ENCODE measurements at places on chromosomes 1 and 21.
A peak's percentile ranks its signal among the peaks of the same experiment; 100 is the strongest.

DNA sequence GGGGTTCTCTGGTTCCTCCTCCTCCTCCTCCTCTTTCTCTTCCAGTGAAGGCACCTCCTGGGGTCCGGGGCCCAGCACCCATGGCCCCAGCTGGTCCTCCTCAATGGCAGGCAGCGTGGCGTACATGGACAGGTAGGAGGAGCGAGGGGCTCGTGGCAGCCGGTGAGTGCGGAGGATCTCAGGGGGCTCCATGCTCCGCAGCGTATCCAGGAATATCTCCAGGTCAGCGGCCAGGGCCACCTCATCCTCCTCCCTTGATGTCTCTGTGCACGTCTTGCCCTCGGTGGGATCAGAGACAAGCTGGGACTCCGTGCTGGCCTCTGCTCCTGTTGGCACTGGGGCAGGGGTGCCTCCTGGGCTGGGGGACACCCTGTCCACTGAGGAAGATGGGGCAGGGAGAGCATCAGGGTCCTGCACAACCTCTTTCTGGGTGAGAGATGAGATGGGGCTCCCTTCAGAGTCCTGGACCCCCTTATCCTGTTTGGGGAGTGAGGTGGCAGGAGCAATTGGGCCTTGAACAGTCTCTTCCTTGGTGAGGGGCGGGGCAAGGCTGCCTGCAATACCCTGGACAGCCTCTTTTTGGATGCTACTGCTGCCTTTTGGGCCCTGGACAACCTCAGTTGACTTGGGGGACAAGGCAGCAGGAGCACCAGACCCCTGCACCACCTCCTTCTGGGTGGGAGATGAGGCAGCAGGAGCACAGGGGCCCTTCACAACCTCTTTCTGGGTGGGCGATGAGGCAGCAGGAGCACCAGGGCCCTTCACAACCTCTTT, 9.6 kb downstream of the CRYBG2 start:
- no peak for DNase-seq

GRCh38 chr1:184370850-184371249, 16.0 kb upstream of the C1orf21 start:
- DNase-seq, result no peak

GRCh38 chr1:194813096-194813495, 1626.7 kb upstream of the B3GALT2 start:
- DNase-seq, result no peak

- peak; percentile 29 for DNase-seq
These were observed 131.4 kb downstream of the HS2ST1 start for GRCh38 chr1:87045761-87046304.

GRCh38 chr1:117162816-117163215, 41.3 kb upstream of the TRIM45 start:
- no peak for DNase-seq

- no peak for DNase-seq
These were observed 21.0 kb upstream of the CBR3 start for GRCh38 chr21:36113647-36114428.

- DNase-seq, result no peak
These were observed 485.3 kb upstream of the NFIA start for GRCh38 chr1:60596791-60597750.

- no peak for DNase-seq
These were observed 67.9 kb downstream of the KAZN start for GRCh38 chr1:14666373-14666772.

GRCh38 chr1:62263006-62263813, 56.0 kb downstream of the KANK4 start:
- DNase-seq, result no peak

DNA sequence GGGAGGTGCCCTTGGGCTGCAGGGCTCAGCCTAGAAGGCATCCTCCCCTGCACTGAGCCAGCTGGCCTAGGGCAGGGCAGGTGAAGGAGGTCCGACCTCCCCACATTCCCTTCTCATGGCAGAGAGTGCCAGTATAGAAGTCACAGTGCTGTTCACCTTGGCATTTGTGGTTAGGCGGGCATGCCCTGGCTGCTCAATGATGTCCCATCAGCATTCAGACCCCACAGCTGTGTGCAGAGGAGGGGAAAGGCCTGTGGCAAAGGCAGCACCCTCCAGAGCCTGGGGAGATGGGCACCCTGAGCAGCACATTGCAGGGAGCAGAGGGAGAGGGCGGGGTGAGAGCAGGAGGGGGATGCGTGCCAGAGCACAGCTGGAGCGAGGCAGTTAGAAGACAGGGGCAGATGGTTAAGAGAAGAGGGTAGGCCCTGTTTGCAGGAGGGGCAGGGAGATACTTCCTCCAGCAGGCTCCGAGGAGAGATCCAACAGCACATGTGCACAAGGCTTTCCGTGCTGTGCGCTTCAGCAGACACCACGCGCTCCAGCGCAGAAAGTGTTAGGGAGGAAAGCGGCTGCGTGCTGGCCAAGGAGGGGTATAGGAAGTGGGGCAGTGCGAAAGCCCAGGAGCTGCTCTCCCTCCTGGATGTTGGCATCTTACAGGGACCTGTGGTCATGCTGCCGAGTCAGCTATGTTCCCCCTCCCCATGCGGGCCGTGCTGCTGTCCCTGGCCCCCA, 43.7 kb upstream of the COL6A1 start:
- DNase-seq, result no peak

DNA sequence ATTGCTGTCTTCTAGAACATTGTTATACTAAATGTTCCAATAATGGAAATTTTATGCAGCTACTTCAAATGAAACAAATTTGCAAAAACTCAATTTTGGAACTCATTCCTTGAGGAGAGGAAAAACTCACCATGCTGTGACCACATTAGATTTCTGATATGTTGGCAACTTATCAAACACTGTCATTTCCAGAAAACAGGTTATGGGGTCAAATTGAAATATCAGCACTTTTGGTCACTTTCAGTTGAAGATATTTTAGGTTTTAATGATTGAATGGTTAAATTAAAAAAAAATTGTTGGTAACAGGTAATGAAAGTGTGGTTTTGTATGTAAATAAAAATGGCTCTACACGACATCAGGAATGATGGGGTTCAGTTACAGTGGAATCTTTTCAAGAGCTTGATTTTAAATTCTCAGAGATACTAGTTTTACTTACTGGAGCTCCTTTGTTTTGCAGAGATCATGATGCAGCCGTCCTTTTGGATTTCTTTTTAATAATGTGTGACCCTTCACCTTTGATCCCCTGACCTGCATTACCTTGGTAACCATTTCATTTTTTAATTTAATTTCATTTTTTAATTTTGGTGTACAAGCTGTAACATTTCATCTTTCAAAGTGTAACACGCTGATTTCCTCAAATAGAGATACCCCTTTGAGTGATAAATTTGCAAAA, 86.2 kb downstream of the CAMTA1 start:
- DNase-seq, result no peak

DNA sequence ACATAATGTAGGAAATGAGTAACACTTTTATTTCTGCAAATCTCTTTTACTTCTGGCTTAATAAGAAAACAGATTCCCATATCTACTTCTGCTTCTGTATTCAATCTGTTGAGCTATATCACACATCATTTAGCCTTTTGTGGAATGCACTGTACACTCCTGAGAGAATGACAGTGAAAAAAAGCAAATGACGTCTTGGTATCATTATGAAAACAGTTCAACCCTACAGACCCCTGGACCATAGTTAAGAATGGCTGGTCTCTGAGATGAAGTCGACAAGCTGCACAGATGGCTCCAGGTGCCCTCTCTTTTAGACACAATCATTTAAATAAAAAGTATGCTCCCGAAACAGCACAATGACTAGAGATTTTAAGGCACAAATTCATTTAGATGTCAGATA, 247.0 kb downstream of the RERE start:
- DNase-seq, result no peak

DNA sequence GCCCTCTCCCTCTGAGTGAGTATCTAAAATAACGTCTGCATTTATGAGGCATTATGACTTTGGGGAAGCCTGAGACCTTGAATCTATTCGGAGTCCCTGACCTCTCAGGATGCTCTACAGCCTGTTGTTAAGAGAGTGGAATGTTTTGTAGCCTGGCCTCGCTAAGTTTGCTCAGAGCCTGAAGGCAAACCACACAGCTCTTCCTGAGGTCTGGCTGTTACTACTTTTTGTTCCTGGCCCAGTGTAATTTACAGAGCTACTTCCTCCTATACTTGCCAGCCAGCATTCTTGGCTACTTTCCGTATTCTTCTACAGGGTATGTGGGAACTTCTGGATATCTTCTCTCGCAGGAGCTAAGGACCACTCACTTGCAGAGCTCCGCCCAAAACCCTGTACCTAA, 3.6 kb upstream of the ZMYM4 start:
- peak; percentile 52 for DNase-seq

DNA sequence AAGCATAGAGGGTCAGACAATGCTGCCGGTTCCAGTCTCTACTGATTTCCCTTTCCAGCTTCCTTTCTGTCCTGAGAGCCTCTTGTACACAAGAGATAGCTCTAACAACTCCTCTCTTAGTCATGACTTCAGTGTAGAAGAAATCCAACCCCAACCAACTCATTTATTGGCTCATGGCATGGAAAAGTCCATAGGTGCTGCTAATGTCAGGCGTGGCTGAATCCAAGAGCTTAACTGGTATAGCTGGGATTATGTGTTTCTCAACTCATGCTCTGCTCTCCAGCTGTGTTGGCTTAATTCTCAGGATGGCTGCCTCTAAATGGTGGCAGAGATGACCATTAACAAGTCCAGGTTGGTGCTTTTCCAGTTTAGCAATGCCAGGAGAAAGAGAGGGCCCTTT, 12.4 kb upstream of the THRAP3 start:
- no peak for DNase-seq

GRCh38 chr1:164578479-164579200, 19.7 kb downstream of the PBX1 start:
- no peak for DNase-seq

GRCh38 chr21:32687643-32688345, 40.0 kb downstream of the SYNJ1 start:
- peak; percentile 5 for DNase-seq

GRCh38 chr21:37184784-37185593, 82.1 kb downstream of the VPS26C start:
- no peak for DNase-seq

GRCh38 chr1:201982082-201982622, 296 bp upstream of the RNPEP start:
- no peak for DNase-seq

GRCh38 chr1:31238612-31238985, 1.1 kb downstream of the NKAIN1 start:
- no peak for DNase-seq

DNA sequence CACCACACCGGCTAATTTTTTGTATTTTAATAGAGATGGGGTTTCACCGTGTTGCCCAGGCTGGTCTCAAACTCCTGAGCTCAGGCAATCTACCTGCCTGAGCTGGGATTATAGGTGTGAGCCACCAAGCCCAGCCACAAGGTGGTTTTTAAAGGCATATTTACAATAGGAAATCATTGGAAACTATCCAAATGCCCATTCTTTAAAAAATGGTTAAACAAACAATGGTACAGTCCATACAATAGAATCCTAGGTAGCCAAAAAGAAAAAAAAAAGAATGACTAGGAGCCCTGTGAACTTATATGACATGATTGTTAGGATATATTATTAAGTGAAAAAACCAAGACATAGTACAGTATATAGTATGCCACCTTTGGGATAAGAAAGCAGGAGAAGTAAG, 5.3 kb downstream of the ATP2B4 start:
- DNase-seq, result no peak

- DNase-seq, result no peak
These were observed 5.3 kb downstream of the PADI2 start for GRCh38 chr1:17113963-17114362.

DNA sequence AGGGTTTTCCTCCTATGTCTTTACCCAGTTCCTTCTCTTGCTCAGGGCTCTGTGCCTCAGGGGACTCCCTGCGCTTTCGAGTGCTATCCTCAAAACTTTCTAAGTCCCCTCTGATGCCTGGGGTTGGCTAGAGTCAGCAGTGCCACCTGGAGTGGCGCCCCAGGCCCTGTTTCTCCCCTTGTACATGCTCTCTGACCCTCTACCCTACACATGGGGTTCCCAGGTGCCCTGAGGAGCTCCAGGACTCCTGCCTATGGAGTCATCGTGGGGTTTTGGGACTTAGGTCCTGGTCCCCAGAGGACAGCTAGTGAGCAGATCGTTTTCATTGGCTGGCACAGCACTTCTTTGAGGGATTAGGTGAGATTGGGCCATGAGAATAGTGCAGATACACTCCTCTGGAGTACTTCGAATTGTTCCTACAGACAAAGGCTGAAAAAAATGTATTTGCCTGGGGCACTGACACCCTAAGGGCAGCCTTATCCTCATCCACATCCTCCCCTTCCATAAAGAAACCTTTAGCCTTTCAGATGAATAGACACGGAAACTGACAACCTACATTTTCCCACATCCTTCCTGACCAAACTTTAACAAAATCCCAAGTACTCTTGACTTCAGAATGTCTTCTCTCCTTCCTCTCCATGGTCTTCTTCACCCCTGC, 41.5 kb downstream of the LGR6 start:
- no peak for DNase-seq

GRCh38 chr1:16012590-16013219, 5.1 kb downstream of the HSPB7 start:
- no peak for DNase-seq

- no peak for DNase-seq
These were observed 26.5 kb downstream of the SFT2D2 start for GRCh38 chr1:168252204-168252733.

DNA sequence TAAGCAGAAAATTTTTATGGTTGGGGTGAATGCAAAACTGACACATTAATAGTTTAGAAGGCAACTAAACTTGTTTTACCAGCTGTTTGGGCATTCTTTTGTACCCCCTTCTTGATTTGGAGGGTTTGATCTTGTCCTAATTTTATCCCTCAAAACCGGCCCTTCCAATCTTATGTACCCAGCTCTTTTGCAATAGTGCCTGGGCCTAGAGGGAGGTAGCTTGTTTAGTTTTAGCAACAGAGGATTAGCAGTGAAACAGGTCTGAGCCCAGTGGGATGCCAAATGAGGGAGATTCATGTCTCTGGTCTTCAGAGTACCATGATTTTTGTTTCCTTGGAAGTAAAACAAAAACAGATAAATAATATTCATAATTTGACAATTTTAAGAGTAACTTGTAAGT, 45.1 kb downstream of the CRP start:
- no peak for DNase-seq

DNA sequence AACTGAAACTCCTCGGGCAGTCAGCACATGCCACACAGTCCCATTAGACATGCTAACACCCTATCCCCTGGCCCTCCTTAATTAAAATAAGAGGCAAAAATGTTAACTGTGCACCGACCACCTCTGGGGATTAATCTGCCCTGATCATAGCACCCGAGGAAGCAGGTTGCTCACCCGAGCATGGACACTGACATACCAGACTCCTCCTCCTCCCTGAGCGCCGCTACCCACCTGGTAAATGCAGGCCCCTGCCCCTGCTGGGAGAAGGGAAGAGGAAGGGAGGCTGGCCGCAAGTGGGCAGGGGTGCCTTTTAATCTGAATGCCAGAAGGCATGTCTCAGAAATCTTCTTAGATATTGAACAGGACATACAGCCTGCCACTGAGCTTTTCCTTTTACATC, 360.9 kb downstream of the RRAGC start:
- DNase-seq, result no peak

DNA sequence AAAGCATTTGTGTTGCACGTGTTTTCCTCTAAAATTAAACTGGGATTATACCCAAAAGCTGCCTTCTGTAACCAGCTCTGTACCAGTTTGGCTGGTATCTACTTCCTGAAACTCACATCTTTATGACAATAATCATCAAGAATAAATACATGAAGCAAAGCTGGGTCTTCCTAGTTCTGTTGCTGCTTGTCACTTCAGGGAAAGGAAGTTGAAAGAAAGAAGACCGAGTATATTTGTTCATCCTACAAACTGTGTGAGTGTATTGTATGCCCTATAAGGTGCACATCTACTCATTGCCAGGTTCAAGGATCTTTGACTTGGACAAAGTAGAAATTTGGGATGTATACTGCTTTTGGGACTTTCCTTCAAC, 29.1 kb upstream of the IFNGR2 start:
- DNase-seq, result no peak

All from hematopoietic multipotent progenitor cell (in vitro differentiated cells).